ENCODE measurements at places on chromosomes 2 and 18. TPM values are rescaled to one million over a fixed set of nuclear protein-coding genes. Genes with fewer than 3 reads are reported as not detected.

DNA sequence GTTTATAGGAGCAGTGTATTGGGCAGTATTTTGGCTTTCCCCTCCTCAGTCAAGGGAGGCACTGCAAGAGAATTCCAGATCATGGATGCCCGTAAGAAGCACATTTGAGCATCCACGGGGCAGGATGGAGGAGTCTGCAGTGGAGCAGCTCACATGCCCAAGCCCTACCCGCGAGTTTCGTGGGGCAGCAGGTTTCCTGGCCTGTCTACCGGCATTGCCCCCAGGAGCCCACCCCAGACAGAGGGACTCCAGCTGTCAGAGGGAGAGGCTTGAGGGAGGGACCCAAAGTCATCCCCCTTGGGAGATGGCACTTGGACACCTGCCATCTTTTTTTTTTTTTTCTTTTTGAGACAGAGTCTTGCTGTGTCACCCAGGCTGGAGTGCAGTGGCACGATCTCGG is 31.3 kb downstream of the TMEM177 start:
- no peaks in the 10 kb centered on the region for H3K27me3 ChIP-seq
- no peaks in the 10 kb centered on the region for H3K36me3 ChIP-seq
- no peak overlapping the region for H3K27ac ChIP-seq
- H3K4me1 ChIP-seq, result peaks cover 7% of the 10 kb centered on the region
- no peak for DNase-seq
- H3K4me3 ChIP-seq, result no peak overlapping the region

DNA sequence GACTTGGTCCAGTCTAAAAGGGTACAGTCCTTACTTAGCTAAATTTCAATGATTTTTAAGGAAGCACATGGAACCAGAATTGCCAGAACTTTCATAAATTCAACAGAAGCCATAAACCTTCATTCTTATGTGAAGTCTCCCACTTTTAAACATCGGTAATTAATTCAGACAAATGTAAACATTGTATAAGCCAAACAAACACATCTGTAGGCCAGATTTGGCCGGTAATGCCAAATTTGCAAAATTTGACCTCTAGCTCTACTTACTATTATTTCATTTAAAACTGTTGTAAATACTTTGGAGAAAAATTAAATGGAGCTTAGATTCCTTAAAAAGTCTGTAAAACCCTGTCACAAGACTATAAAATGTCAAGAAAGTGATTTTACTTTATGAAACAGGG is 83.2 kb upstream of the GALNT5 start:
- H3K36me3 ChIP-seq, result no peaks in the 10 kb centered on the region
- no peak overlapping the region for H3K4me3 ChIP-seq
- no peaks in the 10 kb centered on the region for H3K27me3 ChIP-seq
- no peak overlapping the region for H3K27ac ChIP-seq

SUMO1 gene
- 42.9 TPM for total RNA-seq

GRCh38 chr2:129752686-129753085 is 226.8 kb upstream of the RAB6C start:
- no peaks in the 10 kb centered on the region for H3K36me3 ChIP-seq
- DNase-seq, result no peak
- no peak overlapping the region for H3K27ac ChIP-seq
- no peaks in the 10 kb centered on the region for H3K4me1 ChIP-seq
- H3K4me3 ChIP-seq, result no peak overlapping the region
- no peaks in the 10 kb centered on the region for H3K27me3 ChIP-seq

- no peak overlapping the region for H3K27ac ChIP-seq
- no peaks in the 10 kb centered on the region for H3K4me1 ChIP-seq
- no peak for DNase-seq
- no peaks in the 10 kb centered on the region for H3K36me3 ChIP-seq
- H3K27me3 ChIP-seq, result no peaks in the 10 kb centered on the region
Measured at GRCh38 chr2:12478151-12479064, 238.3 kb upstream of the TRIB2 start.

GRCh38 chr2:232781765-232782164 is 5.4 kb upstream of the KCNJ13 start:
- H3K4me1 ChIP-seq, result no peaks in the 10 kb centered on the region
- no peak for DNase-seq
- peaks cover 10% of the 10 kb centered on the region for H3K36me3 ChIP-seq
- H3K27ac ChIP-seq, result no peak overlapping the region
- no peaks in the 10 kb centered on the region for H3K27me3 ChIP-seq
- no peak overlapping the region for H3K4me3 ChIP-seq

- DNase-seq, result no peak
- H3K36me3 ChIP-seq, result no peaks in the 10 kb centered on the region
- no peak overlapping the region for H3K4me3 ChIP-seq
Measured at GRCh38 chr18:25141886-25142285, 210.1 kb downstream of the ZNF521 start.

SULT1C4 gene
- 9.8 TPM for total RNA-seq

BCL11A gene
- 2.2 TPM for total RNA-seq

- DNase-seq, result no peak
- peaks cover 10% of the 10 kb centered on the region for H3K4me1 ChIP-seq
- H3K27ac ChIP-seq, result no peak overlapping the region
- no peaks in the 10 kb centered on the region for H3K27me3 ChIP-seq
Measured at GRCh38 chr18:323253-323622, 55.4 kb upstream of the THOC1 start.

GRCh38 chr18:62258616-62259015 is 66.5 kb upstream of the TNFRSF11A start:
- H3K36me3 ChIP-seq, result peaks cover 49% of the 10 kb centered on the region
- no peaks in the 10 kb centered on the region for H3K27me3 ChIP-seq
- H3K4me3 ChIP-seq, result no peak overlapping the region
- H3K27ac ChIP-seq, result no peak overlapping the region
- no peaks in the 10 kb centered on the region for H3K4me1 ChIP-seq
- no peak for DNase-seq

TXNDC2 gene
- total RNA-seq, result not detected

- H3K27me3 ChIP-seq, result no peaks in the 10 kb centered on the region
- H3K36me3 ChIP-seq, result no peaks in the 10 kb centered on the region
- H3K4me1 ChIP-seq, result no peaks in the 10 kb centered on the region
Measured at GRCh38 chr18:63624863-63625262, 19.2 kb downstream of the SERPINB4 start.

GRCh38 chr2:238105506-238106338 is 5.6 kb downstream of the ESPNL start:
- H3K27ac ChIP-seq, result no peak overlapping the region
- DNase-seq, result no peak
- H3K4me3 ChIP-seq, result no peak overlapping the region
- H3K27me3 ChIP-seq, result no peaks in the 10 kb centered on the region
- H3K36me3 ChIP-seq, result no peaks in the 10 kb centered on the region

GRCh38 chr2:18444806-18445205 is 115.6 kb downstream of the RDH14 start:
- no peak overlapping the region for H3K4me3 ChIP-seq
- H3K36me3 ChIP-seq, result no peaks in the 10 kb centered on the region
- H3K27ac ChIP-seq, result peak overlapping the region; percentile 57
- H3K4me1 ChIP-seq, result no peaks in the 10 kb centered on the region
- no peak for DNase-seq

GRCh38 chr2:3464401-3465005 is 54.8 kb downstream of the ADI1 start:
- no peak for DNase-seq
- peaks cover 65% of the 10 kb centered on the region for H3K4me1 ChIP-seq

SERPINB3 gene
- total RNA-seq, result not detected

CYP27A1 gene
- 17.2 TPM for total RNA-seq

- H3K27ac ChIP-seq, result no peak overlapping the region
- no peaks in the 10 kb centered on the region for H3K36me3 ChIP-seq
Measured at GRCh38 chr2:85413592-85414420, 3.6 kb upstream of the CAPG start.

DNA sequence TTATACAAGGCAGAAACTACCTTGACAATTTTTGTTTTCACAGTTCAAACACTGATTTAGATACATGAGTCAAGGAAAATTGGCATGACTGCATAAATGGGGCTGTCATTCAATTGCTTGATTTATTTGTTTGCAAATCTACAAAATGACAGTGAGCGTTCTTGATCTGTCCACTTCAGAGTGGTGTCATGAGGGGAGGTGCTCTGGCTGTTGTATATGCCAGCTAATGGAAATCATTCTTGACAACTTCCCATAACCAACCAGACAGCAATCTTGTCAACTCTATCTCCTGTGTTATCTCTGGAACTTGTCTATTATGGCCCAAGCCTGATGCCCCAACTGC is 120.6 kb upstream of the UGP2 start:
- H3K27me3 ChIP-seq, result no peaks in the 10 kb centered on the region
- no peaks in the 10 kb centered on the region for H3K4me1 ChIP-seq
- H3K4me3 ChIP-seq, result no peak overlapping the region

ONECUT2 gene
- 0.04 TPM for total RNA-seq

GRCh38 chr2:28342081-28342967 is 50.3 kb upstream of the FOSL2 start:
- DNase-seq, result peak; percentile 92
- H3K27ac ChIP-seq, result peak overlapping the region; percentile 83
- no peak overlapping the region for H3K4me3 ChIP-seq
- no peaks in the 10 kb centered on the region for H3K36me3 ChIP-seq

- H3K27me3 ChIP-seq, result no peaks in the 10 kb centered on the region
- no peak for DNase-seq
- no peaks in the 10 kb centered on the region for H3K4me1 ChIP-seq
- H3K4me3 ChIP-seq, result no peak overlapping the region
Measured at GRCh38 chr2:23943666-23944065, 3.4 kb downstream of the UBXN2A start.

GRCh38 chr2:82084679-82085392 is 1780.3 kb upstream of the LRRTM1 start:
- no peaks in the 10 kb centered on the region for H3K36me3 ChIP-seq
- no peak for DNase-seq
- no peak overlapping the region for H3K27ac ChIP-seq
- no peaks in the 10 kb centered on the region for H3K4me1 ChIP-seq

CNGA3 gene
- total RNA-seq, result not detected

GRCh38 chr2:239609607-239610310 is 208.9 kb upstream of the HDAC4 start:
- DNase-seq, result peak; percentile 54
- H3K4me3 ChIP-seq, result no peak overlapping the region
- no peaks in the 10 kb centered on the region for H3K36me3 ChIP-seq

DNA sequence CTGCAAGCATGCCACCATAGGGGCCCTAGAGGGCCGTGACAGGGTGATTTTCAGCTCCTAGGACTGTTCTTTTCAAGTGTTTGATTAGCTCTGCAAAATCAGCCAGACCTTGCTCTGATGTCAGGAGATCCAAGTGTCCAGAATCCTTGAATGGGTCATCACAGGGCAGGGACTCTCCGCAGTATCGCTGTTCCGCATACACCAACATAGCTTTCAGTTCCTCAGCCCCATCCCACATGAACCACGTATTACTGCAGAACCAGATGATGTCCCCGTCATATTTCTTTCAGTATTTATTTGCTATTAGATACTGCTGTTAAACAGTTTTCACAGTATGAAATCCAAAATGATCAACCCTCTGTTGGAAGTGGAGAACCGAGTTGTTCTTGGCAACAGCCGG is 46.6 kb upstream of the RFX8 start:
- no peak overlapping the region for H3K27ac ChIP-seq
- no peak overlapping the region for H3K4me3 ChIP-seq
- H3K4me1 ChIP-seq, result no peaks in the 10 kb centered on the region
- no peaks in the 10 kb centered on the region for H3K27me3 ChIP-seq
- no peak for DNase-seq

MAPRE2 gene
- 133 TPM for total RNA-seq

GRCh38 chr2:44112096-44112495 is 56.6 kb upstream of the PPM1B start:
- H3K36me3 ChIP-seq, result no peaks in the 10 kb centered on the region
- no peaks in the 10 kb centered on the region for H3K4me1 ChIP-seq
- H3K27me3 ChIP-seq, result no peaks in the 10 kb centered on the region

DNA sequence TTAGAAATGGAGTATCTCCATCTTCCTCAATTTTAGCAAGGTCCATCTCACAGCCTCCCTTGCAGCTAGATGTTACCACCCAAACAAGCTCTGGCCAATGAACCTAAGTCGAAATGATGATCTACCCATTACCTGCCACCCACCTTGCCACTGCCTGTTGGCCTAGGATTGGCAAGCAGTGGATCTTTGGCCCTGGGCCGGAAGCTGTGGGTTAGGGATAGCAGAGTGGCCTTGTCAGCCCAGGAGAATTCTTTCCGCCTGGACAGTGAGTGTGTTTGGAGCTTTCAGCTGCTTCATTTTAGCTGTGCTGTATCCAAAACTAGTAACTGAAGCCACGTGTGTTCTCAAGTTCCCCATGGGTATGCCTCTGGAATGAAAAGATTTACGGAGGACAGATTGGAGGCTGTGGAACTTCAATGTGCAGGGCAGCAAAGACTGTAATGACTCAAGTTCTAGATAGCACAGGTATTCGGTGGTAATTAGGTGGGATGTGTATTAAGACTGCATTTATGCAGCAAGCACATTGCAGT is 7.7 kb upstream of the PARD6G start:
- no peaks in the 10 kb centered on the region for H3K36me3 ChIP-seq
- no peak overlapping the region for H3K27ac ChIP-seq
- no peak for DNase-seq
- no peaks in the 10 kb centered on the region for H3K4me1 ChIP-seq
- no peak overlapping the region for H3K4me3 ChIP-seq
